ENCODE measurements at places on chromosomes 7 and 10.

GRCh38 chr10:70561558-70561957, 41.0 kb downstream of the PRF1 start:
- no peak for DNase-seq

- DNase-seq = no peak
Observed at GRCh38 chr10:44009891-44010632, 361.4 kb upstream of the ZNF32 start.

- peak; percentile 56 for DNase-seq
Observed at GRCh38 chr10:80596391-80597257, 58.9 kb downstream of the SH2D4B start.

DNA sequence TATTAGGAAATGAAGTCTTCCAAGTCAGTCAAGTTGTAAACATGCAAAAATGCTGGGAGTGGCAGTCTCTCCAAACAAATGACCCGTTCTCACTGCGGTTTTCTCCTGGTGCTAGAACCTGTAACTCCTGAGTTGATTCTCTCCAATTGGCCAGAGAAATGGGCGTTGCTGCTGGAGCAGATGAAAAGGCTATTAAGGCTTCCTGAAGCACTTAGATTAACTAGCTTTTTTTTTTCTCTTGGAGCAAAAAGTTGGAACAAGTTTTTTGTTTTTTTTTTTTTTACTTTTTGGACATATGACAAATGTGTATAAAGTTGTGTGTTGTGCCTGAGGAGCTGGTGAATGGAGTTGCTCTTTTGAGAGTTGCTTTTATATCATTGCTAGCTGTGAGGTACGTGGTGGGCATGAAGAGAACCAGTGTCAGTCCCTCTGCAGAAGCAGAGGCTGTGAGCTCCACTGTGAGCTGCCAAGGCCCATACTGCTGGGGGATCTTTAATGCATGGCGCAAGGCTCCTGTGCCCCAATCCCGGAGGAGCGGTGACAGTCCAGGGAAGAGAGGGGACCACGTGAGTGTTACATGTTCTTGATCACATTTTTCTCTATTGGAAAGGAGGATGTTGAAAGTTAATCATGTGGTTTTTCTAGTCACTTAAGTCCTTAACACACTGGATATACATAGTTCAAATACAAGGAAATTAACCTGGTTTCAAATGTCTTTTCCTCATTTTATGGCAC, 393.6 kb upstream of the GALNT17 start:
- peak; percentile 13 for DNase-seq

GRCh38 chr10:49733866-49734265, 28.3 kb downstream of the OGDHL start:
- DNase-seq = no peak

DNA sequence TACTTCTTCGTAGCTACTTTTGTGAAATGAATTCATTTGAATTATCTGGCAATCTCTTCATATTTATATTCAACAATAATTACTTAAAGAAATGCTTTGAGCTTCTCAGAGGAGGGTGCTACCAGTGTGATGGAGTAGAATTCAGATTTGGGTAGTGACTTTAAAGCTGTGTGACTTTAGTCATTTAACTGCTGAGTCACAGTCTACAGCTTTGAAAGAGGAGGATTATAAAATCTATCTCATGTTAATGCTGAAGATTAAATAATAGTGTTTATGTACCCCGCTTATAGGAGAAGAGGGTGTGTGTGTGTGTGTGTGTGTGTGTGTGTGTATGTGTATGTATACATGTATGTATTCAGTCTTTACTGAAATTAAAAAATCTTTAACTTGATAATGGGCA, 68.2 kb downstream of the CFTR start:
- no peak for DNase-seq

- peak; percentile 9 for DNase-seq
Observed at GRCh38 chr10:43644252-43644651, 4.4 kb downstream of the ZNF32 start.

DNA sequence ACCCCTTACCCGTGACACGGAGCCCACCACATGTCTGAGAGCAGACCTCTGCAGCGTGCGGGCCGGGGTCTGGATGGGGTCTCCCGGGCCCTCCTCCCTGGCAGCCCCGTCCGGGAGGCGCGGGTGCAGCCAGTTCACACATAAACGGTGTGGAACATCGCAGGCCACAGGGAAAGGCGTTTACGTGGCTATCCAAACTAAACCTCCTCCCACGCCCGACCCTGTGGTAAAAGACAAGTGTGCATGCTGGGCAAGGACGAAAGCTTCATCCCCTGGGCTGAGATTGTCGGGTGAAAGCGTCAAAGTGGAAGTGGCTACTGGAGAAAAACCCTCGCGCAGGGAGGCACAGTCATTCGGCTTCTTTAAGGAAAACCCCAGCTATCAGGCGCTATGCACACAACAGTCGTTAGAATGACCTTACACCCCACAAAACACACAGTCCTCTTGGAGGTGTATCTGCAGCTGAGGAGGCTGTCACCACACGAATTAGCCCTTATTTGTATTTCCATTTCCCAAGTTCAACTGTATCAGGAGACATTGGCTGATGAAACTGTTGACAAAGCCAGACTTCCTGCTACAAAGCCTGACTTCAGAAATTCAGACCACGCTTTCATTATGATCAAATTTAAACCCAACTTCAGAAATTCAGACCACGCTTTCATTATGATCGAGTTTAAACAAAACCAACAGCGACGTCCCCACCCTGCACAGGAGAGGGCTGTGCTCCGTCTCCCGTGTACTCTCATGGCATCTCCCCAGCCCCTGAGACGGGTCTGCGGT, 15.3 kb downstream of the GPER1 start:
- no peak for DNase-seq

- DNase-seq = peak; percentile 50
Observed at GRCh38 chr10:79292891-79293746, 54.1 kb upstream of the PPIF start.

DNA sequence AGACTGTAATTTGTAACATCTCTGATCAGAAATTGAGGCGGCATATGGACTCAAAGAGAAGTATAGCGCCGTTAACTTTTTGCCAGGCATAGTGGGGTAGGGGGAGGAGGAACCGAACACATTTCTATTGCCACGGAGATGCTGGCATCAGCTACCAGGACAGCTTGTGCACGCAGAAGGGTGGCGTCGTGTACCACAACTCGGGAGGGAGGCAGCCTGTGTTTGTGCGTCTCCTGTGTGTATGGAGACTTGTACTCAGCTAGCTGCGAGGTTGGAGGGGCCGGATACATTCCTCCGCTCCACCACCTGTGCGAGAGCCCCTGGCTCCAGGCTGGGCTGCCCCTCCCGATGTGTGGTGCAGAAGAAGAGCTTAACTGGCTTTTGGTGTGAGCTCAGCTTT, 634.8 kb downstream of the TYW1 start:
- DNase-seq = no peak

DNA sequence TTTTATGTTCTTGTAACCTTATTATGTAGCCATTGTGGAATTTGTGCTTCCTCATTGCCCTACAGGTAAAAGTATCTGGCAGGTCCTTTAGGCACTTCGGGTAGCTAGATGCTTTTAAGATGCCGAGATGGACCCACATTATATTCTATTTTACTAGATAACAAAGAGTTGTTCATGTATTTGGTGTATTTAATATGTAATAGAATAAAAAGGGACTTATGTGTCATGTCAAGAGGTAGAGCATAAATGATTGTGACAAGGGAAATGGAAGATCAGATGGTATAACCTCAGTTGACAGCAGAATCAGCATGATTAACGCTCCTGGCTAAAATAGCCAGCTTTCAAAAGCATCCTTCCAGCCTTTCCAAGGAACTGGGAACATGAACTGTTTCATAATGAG, 50.6 kb downstream of the NPY start:
- DNase-seq = no peak

DNA sequence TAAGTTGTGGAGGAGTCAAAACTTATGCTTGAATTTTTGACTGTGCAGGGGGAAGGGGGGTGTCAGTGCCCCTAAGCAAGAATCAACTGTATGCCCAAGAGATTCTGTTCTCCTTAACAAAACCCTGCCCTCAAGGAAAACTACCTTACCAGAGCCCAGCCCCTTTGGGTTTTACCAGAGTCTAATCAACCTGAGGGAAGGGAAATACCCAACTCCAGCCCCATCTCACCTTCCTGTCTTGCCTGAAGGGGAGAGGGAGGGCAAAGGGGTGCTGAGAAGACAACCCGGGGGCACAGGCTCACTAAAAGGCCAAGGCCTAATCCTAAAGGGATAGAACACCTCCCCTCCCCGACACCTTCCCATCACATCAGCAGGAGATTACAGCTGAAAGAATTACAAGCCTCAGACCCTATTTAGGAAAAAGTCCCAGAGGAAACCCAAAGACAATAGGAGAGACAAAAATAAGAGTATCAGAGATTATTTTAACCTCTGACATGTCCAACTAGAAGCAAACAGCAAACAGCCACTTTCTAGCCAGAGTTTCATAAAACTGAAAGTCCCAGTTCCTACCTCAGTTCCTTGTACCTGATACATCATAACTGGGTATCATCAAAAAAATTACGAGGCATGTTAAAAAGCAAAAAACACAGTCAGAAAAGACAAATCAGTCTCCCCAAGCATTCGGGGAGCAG, 26.8 kb upstream of the C7orf33 start:
- DNase-seq = no peak

GRCh38 chr7:156460858-156461627, 179.5 kb upstream of the RNF32 start:
- DNase-seq = no peak

Data from ELR (cell line).